ENCODE measurements at places on chromosomes 2 and 18. TPM values are rescaled to one million over a fixed set of nuclear protein-coding genes. Genes with fewer than 3 reads are reported as not detected.

FECH gene
- total RNA-seq: 20.3 TPM

TXNDC2 gene
- total RNA-seq: 0.07 TPM

NRP2 gene
- 113 TPM for total RNA-seq

- DNase-seq: no peak
These were observed 19.5 kb upstream of the HNRNPLL start for GRCh38 chr2:38622210-38622609.

GRCh38 chr2:37636381-37637066 is 34.9 kb downstream of the CDC42EP3 start:
- DNase-seq: no peak

- no peak for DNase-seq
These were observed 16.9 kb upstream of the SULT1C2 start for GRCh38 chr2:108271691-108272253.

- no peak for DNase-seq
These were observed 1.1 kb downstream of the COLEC11 start for GRCh38 chr2:3595985-3596384.

GULP1 gene
- 104 TPM for total RNA-seq

WIPF1 gene
- 12.3 TPM for total RNA-seq

DNA sequence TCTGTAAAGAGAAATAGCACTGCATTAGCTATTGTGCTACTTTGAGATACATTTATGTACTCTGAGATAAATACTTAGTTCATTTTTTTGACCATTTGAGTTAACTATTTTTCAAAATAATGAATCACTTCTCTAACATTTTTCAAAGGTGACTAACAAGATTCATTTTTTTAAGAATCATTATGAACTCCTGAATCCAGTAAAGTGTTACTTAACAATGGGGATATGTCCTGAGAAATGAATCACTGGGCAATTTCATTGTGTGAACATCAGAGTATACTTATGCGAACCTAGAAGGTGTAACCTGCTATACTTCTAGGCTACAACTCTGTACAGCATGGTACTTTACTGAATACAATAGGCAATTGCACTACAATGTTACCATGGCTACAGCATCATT is 355.8 kb downstream of the ARL6IP6 start:
- DNase-seq: no peak

GRCh38 chr2:235539773-235540172 is 45.9 kb downstream of the AGAP1 start:
- DNase-seq: no peak

DNA sequence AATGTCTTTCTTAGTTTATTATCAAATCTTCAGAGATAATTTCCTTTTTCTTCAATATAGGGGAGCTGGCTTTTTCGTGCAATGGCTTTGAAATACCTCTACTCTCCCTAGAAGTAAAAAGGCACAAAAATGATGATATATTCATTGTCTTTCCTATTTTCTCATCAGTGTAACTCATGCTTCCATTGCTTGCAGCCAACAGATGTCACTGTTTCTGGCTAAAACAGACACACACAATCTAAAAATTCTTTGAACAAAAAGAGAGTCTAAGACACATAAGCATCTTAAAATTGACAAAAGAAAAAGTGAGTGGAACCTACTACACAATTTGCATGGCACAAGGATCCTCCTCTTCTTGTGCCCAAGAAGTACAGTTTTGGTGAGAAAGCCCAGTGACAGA is 448.7 kb upstream of the VRK2 start:
- DNase-seq: no peak

DNA sequence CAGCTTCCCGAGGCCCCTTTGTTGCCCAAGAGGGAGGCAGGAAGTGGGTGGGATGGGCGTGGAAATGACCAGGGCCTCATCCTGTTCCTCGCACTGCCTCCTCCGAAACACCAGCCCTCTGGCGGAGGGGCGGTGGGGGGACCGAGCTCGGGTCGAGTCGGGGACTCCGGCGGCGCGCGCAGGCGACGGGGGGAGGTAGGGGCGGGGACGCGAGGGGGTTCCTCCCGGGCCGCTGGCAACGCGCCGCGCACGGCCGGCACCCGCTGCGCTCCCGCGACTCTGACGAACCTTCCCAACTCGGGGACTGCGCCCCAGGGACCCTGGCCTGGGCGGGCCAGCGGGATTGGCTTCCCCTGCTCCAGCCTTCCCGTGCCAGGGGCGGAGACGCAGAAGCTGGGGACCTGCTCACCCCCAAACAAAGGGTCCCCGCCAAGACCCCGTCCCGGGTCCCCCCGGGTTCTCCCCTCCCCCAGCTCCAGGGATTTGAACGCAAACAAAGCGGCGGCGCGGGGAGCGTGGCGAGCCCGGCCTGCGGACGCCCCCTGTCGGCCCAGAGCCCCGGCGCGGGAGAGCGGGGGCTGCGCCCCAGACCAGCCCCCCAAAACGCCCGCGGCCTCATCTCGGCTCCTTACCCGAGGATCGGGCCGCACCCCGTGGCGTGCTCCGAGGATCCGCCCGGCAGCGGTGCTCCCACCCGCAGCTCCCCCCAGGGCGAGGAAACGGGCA is 1.2 kb downstream of the SEMA4C start:
- peak; percentile 91 for DNase-seq

- no peak for DNase-seq
These were observed 131.9 kb upstream of the EML6 start for GRCh38 chr2:54591551-54591950.

CYP26B1 gene
- not detected for total RNA-seq

DNA sequence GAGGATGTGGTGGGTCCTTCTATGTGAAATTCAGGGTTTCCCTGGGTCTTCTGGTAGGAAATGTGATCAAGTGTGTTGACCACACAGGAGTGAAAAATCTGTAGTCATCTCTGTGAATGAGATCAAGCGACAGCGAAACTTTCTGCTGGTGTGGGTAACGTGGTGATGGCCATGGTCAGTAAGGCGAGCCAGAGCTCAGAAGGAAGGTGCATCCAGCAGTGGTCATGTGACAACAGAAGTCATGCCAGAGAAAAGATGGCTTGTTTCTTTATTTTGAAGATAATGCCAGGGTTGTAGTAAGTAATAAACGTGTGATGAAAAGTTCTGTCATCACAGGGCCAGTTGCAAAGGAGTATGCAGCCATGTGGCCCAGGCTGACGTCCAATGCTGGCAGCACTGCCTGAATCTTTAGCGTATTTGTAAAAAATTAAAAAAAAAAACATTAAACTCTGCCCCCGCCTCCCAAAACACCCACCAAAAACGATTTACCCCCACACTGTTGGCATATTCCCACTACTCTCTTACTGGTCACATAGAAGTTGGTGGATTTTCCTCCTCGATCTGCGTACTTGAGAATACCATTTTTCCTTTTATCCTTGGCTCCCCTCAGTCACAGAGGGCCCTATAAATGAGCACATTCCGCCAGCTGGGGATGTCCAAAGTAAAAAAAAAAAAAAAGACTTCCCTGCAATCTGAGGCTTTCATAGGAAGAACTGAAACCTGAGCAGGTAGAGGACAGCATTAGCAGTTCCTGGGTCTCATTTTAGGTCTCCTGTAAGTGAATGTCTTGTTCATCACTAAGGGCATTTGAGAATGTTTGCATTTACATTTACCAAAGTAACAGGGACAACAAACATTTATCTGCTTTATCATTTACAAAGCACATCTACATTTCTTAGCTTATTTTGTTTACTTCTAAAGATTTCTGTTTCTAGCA is 70.6 kb downstream of the SLC4A3 start:
- no peak for DNase-seq

BOK gene
- 29.5 TPM for total RNA-seq

MLPH gene
- 3.2 TPM for total RNA-seq

- no peak for DNase-seq
These were observed 46.2 kb upstream of the SERPINE2 start for GRCh38 chr2:224085246-224085645.

UPP2 gene
- not detected for total RNA-seq

- peak; percentile 74 for DNase-seq
These were observed 2.4 kb downstream of the EPAS1 start for GRCh38 chr2:46299365-46300263.

DNA sequence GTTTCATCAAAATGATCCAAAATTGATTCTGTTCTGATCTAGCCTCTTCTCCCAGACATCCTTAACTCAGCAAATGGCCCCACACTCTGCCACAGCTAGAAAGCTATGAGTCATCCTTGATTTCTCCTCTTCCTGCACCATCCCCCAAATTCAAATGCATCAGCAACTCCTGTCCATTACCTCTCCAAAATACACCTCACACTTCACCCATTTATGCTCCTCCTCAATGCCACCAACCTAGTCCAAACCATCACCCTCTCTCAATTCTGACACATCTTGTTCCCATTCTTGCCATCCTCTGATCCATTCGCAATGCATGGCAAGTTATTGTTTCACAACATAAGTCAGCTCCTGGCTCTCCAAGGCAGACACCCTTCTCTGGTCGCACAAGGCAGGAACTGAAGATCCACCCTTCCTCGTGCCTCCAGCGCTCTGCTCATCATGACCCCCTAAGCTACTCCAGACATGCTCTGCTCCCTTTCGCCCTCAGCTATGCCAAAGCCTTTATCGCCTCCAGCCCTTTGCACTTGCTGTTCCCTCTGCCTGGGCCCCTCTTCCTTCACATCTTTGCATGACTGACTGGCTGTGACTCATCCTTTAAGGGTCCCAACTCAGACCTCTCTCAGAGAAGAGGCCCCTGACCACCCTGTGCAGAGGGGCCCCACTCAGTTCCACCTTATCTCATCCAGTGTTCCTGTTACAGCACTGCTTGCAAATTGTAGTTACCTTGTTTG is 83.6 kb downstream of the MREG start:
- DNase-seq: no peak

DNA sequence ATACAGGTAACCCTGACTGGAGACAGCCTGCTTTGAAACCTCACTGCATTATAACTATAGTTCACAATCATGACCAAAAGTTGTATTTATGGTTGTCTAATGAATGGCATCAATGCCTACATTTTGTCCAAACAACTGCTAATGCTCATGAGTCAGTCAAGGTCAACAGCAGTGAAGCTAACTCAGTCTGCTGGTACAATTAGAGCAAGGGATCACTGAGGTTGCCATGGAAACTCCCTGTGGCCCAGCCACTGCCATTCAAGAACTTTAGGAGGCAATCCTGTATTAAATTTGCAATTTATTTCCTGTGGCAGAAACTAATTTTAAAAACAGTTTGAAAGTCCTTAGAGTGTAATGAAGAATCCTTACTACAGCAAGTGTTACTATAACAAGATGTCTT is 185.1 kb upstream of the SMAD7 start:
- no peak for DNase-seq

GRCh38 chr2:215571689-215572088 is 135.8 kb upstream of the FN1 start:
- DNase-seq: no peak

DNA sequence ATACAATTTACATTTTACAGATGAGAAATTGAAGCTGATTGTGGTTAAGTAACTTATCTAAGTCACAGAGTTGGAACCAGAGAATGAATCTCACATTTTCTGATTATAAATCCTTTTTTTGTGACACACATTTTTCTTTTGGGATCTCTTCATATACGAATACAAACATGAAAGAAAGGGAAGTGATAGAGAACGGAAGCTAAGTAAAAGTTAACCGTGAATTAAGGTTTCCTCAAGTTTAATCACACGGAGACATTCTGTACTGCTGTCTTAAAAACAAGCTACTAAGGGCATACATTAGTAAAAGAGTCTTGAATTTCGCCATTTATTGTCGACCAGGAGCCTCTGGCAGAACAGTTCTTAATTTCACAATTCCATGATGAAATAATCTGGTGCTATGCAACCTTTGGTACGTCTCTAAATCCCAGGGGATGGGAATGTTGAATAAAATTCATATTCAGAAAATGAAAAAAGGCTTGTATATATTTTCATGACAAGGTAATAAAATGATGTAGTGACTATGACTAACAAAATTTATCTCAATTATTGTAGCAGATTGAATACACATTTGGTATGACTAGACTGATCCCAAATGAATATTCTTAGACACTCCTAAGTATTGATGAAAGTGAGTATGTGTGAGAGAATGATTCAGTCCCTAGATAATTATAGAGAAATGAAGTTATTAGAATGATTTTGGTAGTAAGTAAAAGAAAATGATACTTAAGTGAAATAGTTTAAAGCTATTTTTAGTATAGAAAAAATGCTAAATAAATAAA is 40.3 kb upstream of the ZSWIM2 start:
- no peak for DNase-seq

- no peak for DNase-seq
These were observed 10.7 kb upstream of the NFE2L2 start for GRCh38 chr2:177275040-177275742.

GRCh38 chr18:31617031-31617717 is 25.5 kb downstream of the TTR start:
- DNase-seq: no peak

SCN2A gene
- total RNA-seq: 0.26 TPM

GRCh38 chr2:9002637-9003365 is 683 bp downstream of the MBOAT2 start:
- DNase-seq: peak; percentile 21

Data from uterus (tissue), 4 donors.